ENCODE measurements at places on chromosomes 16 and 17.

DNA sequence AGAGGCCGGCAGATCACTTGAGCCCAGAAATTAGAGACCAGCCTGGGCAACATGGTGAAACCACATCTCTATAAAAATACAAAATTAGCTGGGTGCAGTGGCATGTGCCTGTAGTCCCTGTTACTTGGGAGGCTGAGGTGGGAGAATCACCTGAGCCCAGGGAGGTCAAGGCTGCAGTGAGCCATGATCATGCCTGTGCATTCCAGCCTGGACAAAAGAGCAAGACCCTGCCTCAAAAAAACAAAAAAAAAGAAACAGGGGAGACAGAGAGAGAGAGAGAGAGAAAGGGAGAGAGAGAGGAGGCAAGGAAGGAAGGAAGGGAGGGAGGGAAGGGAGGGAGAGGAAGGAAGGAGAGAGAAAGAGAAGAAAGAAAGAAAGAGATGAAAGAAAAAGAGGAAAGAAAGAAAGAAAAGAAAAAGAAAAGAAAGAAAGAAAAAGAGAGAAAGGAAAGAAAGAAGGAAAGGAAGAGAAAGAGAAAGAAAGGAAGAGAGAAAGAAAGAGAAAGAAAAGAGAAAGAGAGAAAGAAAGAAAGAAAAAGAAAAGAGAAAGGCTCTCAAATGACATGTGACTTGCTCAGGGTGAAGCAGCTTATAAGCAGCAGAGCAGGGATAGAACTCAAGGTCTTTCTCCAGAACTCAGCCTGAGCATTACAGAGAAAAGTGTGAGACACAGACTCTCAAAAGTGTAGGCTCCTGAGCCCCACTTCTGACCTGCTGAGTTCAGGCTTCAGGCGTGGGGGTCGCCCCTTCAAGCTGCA, 15.5 kb downstream of the CX3CL1 start:
- no peak for DNase-seq

DNA sequence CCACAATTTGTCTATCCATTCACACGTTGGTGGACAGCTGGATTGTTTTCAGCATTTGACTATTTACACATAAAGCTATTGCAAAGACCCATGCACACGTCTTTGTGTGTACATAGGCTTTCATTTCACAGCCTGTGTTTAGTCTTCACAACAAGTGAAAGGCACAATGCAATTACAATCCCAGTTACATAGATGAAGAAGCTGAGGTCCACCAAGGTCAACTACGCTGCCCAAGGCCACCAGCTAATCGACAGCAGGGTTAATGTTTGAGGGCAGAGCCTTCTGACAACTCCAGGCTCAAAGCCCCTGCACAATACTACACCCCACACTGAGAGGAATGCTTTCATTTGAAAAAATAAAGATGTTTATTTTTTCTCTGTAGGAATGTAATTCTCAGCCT, 93.6 kb upstream of the CDH13 start:
- no peak for DNase-seq

DNA sequence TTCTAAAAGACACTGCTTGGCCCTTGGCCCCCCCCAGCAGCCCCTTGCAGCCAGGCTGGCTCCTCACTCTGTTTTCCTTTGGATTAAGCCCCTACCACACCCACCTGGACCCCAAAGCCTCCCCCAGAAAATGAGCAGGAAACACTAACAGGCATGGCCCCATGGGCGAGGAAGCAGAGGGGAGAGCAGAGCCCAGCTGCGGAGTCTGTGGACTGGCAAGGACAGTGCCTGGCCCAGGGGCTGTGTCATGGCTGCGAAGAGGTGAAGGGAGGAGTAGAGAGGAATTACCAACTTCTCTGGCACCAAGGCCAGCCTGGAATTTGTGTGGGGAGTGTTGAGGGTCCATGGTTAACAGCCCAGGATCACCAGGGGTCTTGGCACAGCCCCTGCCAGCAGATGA, 47.4 kb downstream of the MRC2 start:
- DNase-seq: no peak

DNA sequence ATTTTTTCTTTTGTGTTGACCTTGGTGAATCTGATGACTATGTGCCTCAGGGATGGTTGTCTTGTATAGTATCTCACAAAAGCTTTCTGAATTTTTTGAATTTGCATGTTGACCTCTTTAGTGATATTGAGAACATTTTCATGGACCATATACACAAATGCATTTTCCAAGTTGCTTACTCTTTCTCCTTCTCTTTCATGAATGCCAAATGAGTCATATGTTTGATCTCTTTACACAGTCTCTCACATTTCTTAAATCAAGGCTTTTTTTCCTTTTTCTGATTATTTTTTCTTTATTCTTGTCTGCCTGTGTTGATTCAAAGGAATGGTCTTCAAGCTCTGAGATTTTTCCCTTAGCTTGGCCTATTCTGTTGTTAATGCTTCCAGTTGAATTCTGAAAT, 46.6 kb upstream of the KCNJ16 start:
- DNase-seq: no peak

- DNase-seq: no peak
Observed at GRCh38 chr17:69857412-69857835, 217.6 kb upstream of the KCNJ16 start.

DNA sequence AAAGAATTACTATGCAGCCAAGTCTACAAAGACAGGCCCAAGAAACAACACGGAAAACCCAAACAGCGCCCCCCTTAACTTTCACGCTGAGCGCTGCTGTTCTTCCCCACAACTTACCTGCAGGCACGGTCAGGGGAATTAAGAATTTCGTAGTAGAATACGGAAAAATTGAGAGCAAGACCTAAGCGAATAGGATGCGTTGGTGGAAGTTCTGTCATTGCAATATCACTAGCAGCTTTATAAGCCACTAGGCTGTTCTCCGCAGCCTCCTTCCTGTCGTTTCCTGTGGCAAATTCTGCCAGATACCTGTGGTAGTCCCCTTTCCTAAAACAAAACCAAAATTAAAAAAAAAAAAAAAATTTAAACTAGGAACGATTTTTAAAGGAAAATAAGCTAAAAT, 39.0 kb downstream of the YWHAE start:
- DNase-seq: no peak

DNA sequence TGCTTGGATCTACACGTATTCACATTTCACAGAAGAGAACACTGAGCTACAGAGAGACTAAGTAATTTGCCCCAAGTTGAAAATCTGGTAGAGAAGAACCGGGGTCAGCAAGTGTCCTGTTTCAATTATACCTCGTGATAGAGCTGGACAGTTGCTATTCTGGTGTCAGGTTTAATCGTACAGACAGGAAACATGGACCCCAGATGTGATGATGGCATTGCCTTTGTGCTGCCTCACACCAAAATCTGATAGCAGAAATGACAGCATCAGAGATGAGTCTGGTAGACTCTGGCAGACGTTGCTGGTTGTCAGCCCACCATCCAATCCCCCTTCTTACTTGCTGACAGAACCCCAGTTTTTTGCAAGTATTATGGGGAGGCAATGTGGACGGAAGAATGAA, 112.1 kb upstream of the FOXF1 start:
- DNase-seq: no peak

DNA sequence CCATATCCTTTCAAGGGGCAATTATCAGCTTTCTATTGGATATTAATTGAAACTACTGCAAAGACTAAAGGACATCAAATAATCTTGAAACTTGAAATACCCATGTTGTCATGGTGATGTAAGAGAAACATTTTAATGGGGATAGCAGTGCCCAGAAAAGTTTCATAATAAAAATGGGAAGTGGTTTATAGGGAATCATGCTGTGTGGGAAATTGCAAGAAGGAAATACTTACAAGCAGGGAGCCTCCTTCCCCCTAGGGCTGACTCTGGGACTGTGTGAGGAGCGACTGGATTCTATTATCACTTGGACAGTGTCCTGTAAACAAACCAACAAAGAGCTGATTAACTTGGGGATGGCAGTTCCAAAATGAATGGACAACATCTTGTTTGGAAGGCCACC, 1393.1 kb upstream of the GOT2 start:
- DNase-seq: no peak

DNA sequence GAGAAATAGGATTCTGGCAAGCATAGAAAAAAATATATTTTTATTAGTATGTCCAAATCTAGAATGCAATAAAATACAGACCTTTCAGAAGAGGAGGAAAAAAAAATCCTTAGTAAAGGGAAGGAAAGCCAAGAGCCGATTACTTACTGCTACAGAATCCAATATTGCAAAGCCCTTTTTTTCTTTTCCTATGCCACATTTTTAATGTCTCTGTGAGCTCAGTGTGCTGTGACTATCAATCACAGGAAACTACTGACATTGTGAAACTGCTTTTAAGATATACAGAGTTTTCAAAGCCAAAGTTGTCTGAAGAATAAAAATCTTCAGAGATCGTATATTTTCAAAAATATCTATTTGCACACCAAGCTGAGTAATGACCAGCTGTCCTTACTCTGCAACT, 120.4 kb downstream of the CHD9NB start:
- no peak for DNase-seq

DNA sequence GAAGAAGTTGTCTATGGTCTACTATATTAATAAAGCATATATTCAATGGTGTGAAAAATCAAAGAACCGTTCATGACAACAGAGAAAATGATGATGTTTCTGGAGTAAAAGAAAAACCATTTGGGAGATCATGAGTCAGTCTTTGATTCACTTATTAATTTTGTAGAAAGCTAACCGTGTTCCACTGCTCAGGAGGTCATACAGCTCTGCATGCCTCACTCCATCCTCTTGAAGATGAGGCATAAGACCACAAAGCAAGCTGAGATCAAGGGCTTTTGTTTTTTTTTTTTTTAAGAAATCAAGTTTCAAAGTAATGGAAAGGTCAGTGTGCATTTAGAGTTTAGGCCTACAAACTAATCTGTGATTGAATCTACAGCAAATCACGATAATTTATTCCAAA, 206.4 kb downstream of the CEP112 start:
- DNase-seq: no peak

DNA sequence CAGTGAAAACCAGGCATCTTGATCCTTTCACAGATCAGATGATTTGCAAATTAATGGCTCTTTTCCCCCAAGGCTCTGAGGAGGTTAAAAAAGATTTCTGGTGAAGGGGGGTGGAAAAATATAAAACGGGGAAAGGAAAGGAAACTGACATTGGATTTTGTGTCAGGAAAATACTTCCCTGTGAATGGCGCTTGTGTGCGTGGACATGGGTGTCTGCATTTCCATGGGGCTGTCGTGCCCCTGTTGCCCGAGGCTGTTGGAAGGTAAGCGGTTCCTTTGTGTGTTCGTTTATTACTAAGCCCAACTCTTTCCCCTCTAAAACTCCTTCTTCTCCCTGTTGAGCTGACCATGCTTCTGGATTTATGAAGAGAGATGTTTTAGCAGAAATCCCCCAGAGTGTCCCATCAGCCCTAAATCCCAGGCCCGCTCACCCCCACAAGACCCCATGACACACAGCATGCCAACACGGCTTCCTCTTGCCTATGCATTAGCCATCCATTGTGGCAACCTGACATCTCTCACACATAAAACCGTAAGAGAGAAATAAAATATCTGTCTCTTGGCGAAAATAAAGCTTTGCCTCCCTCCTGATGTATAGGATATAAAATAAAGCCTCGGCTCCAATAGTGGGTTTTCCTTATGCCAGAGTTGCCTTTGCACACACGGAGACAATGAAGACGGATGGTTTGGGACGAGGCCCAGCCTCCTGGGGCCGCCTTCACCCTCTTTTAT, 7.3 kb upstream of the LHX1 start:
- no peak for DNase-seq

DNA sequence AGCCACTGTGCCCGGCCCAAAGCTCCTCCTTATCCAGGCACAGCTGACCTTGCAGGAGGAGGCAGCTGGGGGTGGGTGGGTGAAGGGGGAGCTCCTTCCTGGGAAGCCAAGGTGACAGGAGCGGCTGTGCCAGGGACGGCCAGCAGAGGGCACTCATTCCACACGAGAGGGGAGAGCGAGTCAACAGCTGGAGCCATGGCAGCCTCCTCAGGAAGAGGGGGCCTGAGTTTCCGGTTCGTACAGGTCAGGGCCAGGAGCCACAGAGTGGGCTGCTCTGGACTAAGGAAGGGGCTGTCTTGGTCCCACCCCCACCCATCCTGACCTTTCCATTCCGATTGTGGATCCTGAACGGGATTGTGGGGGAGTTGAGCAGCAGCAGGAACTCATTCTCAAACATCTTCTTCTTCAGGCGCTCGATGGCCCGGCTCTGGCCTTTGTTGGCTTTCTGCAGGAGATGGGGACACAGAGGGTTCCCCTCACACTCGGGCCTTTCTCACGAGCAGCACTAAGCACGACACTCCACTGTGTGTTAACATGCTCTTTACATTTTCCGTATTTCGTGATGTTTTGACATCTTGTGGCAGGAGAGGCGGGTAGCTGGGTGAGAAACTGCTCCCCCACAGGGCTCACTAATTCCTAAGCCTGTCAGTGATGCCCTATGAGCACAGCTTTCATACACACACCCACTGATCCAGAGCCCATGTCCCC, 61.6 kb downstream of the TIMM22 start:
- DNase-seq: peak; percentile 59

GRCh38 chr17:14459955-14460354, 159.1 kb downstream of the HS3ST3B1 start:
- DNase-seq: no peak

DNA sequence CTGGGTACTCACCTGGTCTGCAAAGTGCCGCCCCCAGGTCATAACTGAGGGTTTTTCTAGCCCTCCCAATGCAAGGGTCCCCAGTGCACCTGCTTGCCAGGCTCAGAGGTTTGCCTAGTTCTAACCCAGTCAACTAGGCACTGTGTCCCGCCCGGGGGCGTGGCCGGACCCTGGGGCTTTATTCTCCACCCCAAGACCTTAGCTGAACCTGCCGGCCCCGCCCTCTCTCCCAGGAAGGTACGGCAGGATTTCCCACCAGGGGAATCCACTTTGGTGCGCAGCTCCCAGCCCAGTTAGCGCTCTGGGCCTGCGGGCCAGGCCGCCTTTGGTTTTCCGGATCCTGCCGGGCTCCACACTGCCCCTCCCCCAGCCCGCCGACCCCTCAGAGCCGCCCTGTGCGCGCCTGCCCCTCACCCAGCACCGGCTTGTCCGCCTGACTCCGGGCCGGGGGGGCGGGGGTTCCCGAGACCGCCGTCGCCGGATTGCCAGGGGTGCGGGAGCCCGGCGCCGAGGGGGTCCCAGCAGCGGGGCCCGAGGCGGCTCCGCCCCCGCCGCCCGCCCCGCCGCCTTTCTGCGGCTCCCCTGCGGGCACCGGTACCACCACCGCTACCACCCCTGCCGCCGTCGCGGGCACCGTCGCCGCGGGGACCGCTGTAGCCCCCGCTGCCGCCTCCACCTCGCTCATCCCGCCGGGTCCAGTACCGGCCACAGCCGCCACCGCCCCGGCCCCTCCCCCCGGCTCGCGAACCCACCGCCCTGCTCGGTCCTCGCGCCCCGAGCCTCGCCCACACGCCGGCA, 424 bp downstream of the YBX2 start:
- DNase-seq: no peak

DNA sequence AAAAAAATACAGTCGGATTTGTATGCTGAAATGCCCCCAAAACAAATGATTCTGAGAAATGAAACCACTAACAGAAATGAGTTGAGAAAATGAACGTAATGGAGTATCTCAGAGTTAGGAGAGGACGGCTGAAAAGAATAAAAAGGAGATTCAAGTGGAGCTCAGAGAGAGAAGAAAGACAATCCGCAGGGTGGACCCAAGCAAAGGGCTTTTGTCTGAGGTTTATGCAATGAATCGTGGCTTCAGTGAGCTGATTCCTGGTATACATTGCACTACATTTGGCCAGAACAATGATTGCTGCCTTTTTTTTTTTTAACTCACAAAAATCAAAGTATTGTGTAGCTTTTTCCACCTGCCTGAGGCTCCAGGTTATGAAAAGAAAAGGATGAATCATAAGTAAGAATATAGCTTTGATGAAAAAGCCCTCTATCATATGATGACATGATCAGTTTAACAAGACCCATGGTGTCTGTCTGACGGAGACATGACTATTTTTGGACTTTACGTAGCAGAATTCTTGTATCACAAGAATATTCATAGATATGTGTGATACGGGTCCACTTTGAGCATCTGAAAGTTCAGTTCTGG, 4.4 kb upstream of the MED9 start:
- DNase-seq: no peak
